ENCODE measurements at places on chromosomes 12 and 14. TPM values are rescaled to one million over a fixed set of nuclear protein-coding genes. Genes with fewer than 3 reads are reported as not detected.
A peak's percentile ranks its signal among the peaks of the same experiment; 100 is the strongest.

GRCh38 chr12:120680165-120680738 lies 6.7 kb upstream of the MLEC start:
- peak; percentile 26 for DNase-seq

DNA sequence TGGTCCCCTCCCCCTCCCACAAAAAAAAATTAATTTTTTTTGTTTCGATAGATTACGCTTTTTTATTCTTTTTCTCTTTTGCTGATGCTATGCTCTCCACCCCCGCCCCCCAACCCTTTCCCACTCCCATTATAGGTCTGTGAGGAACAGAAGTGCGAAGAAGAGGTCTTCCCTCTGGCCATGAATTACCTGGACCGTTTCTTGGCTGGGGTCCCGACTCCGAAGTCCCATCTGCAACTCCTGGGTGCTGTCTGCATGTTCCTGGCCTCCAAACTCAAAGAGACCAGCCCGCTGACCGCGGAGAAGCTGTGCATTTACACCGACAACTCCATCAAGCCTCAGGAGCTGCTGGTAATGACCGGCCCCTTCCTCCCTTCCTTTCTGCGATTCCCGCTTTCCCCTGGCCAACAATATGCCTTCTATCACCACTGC lies 2.3 kb downstream of the CCND2 start:
- no peak for DNase-seq

P2RX2 gene
- not detected for total RNA-seq

ITGA7 gene
- total RNA-seq = 3.3 TPM

RTRAF gene
- 233 TPM for total RNA-seq

DNA sequence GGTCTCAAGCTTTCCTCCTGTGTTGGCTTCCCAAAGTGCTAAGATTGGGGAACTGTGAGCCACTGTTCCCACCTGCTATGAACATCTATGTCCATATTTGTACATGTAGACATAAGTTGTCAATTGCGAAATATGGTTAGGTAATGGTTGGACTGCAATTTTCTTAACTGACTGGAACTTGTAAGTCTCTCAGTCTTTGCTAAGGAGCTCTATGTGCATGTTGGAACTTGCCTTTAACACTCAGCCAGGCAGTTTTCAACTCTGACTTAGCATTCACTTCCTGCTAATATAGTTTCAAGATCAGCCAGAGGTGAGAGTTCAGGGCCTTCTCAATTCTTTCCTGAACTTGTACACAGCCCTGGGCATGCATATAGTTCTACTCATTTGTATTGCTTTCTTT lies 44.5 kb upstream of the EEA1 start:
- no peak for DNase-seq

DNA sequence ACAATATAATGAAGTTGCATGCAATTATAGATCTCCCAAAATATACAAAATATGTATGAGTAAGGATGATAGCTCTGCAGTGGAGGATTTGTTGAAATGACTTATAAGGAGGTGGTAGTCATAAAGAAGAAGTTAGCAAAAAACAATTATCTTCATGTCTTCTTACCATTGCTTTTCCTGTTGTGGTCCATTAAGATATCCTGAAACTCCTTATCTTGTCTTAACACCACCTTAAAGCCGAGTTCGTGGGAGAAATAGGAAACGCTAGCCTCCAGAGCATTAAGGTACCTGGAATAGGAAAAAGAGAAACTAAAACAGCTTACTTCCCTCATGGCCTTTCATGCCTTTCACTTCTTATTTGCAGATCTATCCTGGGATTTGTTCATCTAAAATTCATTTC lies 15.2 kb downstream of the GUCY2C start:
- DNase-seq = no peak

GRCh38 chr14:51521764-51522163 lies 129.9 kb upstream of the FRMD6 start:
- no peak for DNase-seq

DNA sequence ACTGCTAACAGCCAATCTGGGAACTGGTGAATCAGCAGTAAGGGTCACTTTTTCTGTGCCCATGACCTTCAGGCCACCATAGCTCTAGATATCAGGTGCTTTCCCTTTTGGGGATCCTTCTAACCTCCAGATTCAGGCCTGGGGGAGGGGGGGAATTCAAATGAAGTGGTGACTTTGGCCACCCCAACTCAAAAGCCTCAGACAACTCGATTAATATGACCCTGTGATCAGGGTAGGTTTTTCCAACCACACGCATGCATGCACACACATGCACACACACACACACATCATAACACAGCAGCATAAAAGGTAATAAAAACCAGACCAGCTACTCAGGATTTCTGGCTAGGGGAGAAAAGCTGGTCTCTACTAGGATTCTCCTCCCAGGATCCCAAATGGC lies 5.3 kb downstream of the TBX3 start:
- no peak for DNase-seq

DNA sequence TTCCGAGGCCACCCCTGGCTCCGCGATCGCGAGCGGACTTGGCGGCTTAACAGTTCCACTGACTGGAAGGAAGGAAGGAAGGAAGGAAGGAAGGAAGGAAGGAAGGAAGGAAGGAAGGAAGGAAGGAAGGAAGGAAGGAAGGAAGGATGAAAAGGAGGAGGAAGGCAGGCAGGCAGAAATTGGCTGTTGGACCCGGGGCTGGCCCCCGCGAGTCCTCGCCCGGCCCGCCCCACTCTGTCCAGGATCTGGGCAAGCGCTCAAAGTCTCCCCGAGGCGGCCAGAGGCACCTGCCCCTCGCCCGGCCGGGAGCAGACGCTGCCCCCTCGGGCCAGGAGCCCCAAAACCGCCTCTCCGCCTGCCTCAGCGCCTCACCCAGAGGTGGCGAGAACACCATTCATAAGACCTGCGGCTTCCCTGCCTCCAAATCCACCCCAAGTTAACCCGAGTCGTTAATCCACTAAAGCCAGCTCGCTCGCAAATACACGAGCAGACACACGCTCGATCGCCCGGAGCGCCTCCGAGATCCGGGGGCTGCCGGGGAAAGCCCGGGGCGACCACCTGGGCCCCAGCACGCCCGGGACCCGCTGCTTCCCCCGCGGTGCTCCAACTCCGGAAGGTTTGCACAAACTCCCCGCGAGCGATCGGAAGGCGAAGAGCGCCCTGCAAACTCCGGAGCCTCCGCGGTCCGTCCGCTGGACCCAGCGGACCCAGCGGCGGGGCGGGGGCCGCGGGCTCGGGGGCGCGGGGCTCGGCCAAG lies 844 bp downstream of the DPF3 start:
- DNase-seq = peak; percentile 10

GNB3 gene
- 20.4 TPM for total RNA-seq

HRK gene
- total RNA-seq = 23.7 TPM

SLCO1B3 gene
- total RNA-seq = not detected

BLOC1S1 gene
- 152 TPM for total RNA-seq

Measured in OCI-LY7 (cell line).